ENCODE measurements at places on chromosomes 16 and 17. TPM values are rescaled to one million over a fixed set of nuclear protein-coding genes. Genes with fewer than 3 reads are reported as not detected.

- H3K4me1 ChIP-seq, result no peaks in the 10 kb centered on the region
- no peak overlapping the region for H3K4me3 ChIP-seq
Observed at GRCh38 chr16:3174618-3175148, 13.3 kb upstream of the OR1F1 start.

Gene HNF1B
- not detected for total RNA-seq

- DNase-seq, result no peak
- H3K27me3 ChIP-seq, result no peaks in the 10 kb centered on the region
- no peaks in the 10 kb centered on the region for H3K36me3 ChIP-seq
- no peak overlapping the region for H3K27ac ChIP-seq
- no peak overlapping the region for H3K4me3 ChIP-seq
Observed at GRCh38 chr16:53865494-53865863, 161.5 kb downstream of the FTO start.

GRCh38 chr16:72847187-72848027, 200.5 kb downstream of the ZFHX3 start:
- no peak for DNase-seq
- no peaks in the 10 kb centered on the region for H3K36me3 ChIP-seq
- H3K27ac ChIP-seq, result peak overlapping the region; percentile 90

GRCh38 chr16:50458667-50459495, 89.3 kb upstream of the NKD1 start:
- no peaks in the 10 kb centered on the region for H3K4me1 ChIP-seq
- H3K36me3 ChIP-seq, result no peaks in the 10 kb centered on the region
- peaks cover 3% of the 10 kb centered on the region for H3K27me3 ChIP-seq
- DNase-seq, result no peak
- H3K27ac ChIP-seq, result no peak overlapping the region

GRCh38 chr16:56332464-56333079, 92.8 kb downstream of the AMFR start:
- peak; percentile 90 for DNase-seq
- H3K4me1 ChIP-seq, result no peaks in the 10 kb centered on the region
- no peaks in the 10 kb centered on the region for H3K27me3 ChIP-seq
- H3K4me3 ChIP-seq, result no peak overlapping the region
- H3K27ac ChIP-seq, result no peak overlapping the region
- H3K36me3 ChIP-seq, result no peaks in the 10 kb centered on the region

GRCh38 chr16:13945744-13946485, 26.0 kb downstream of the ERCC4 start:
- no peaks in the 10 kb centered on the region for H3K4me1 ChIP-seq
- H3K4me3 ChIP-seq, result no peak overlapping the region
- H3K27me3 ChIP-seq, result no peaks in the 10 kb centered on the region
- H3K27ac ChIP-seq, result no peak overlapping the region

Gene SLX1B
- 17.3 TPM for total RNA-seq

Gene ALOX12B
- total RNA-seq, result not detected

Gene KCNG4
- total RNA-seq, result 0.95 TPM

Gene NUTF2
- 66.2 TPM for total RNA-seq

DNA sequence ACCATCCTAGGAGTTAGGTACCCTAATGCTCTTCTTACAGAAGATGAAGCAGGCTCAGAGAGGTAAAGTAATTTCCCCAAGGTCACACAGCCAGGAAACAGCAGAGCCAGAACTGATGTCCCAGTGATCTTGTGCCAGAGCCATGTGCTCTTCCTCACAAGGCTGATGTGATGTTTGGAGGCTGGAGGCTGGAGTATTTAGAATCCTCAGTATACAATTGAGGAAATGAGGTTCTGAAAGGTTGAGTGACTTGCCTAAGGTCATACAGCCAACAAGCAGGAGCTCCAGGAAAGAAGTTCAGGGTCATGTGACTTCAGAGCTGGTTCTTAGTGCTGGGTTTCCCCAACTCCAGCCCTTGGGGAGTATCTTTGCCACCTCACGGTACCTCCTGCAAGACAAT, 18.5 kb downstream of the ITPRIPL2 start:
- H3K36me3 ChIP-seq, result no peaks in the 10 kb centered on the region
- peaks cover 8% of the 10 kb centered on the region for H3K4me1 ChIP-seq

GRCh38 chr16:80509872-80510271, 30.9 kb upstream of the DYNLRB2 start:
- no peaks in the 10 kb centered on the region for H3K36me3 ChIP-seq
- H3K27ac ChIP-seq, result no peak overlapping the region
- no peak for DNase-seq
- no peak overlapping the region for H3K4me3 ChIP-seq
- no peaks in the 10 kb centered on the region for H3K27me3 ChIP-seq
- no peaks in the 10 kb centered on the region for H3K4me1 ChIP-seq

Gene KRTAP9-8
- not detected for total RNA-seq

Gene NACA2
- total RNA-seq, result 0.28 TPM

DNA sequence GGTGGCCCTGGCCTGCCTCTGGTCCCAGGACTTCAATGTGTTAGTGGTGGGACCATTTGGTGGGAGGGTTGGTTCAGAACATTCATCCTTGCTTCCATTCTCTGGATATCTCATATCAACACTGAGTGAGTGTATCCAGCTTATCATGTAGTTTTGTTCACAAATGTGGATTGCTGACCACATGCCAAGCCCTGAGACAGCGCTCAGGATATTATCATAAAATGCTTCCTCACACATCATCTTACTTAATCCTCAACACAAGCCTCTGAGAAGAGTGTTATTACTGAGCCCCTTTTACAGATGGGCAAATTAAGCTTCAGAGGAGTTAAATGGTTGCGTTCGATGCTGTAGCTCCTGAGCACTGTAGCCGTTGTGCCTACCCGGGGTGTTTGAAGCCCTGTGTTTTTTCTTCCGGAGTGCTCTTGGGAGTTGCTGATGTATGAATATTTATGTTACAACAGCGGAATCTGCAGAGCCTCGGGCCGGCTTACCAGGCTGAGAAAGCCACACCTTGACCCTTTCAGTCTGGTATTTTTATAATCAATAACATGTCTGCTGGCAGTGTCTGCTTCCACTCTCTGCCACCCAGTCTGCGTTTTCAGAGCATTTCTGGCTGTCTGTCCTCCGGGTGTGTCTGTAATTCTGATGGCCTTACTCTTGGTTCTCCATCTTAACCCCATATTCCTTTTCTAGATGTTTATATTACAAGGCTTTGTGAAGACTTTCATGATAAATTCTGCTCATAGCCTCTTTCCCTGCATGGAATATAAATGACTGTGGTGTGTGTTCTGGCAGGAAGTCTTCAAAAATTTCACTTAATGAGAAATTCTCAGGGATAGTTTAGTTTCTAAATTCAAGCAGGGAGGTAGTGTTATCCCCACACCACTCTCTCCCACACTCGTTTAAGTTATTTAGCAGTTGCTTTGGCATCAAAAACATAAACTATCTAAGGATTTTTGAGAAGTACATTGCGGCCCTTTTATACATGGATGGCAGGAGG, 2.9 kb downstream of the GLP2R start:
- H3K36me3 ChIP-seq, result no peaks in the 10 kb centered on the region
- no peak overlapping the region for H3K4me3 ChIP-seq
- no peaks in the 10 kb centered on the region for H3K4me1 ChIP-seq
- no peaks in the 10 kb centered on the region for H3K27me3 ChIP-seq

Gene CEMP1
- total RNA-seq, result not detected

Gene SPATA32
- total RNA-seq, result not detected

Gene MGRN1
- total RNA-seq, result 78.4 TPM

DNA sequence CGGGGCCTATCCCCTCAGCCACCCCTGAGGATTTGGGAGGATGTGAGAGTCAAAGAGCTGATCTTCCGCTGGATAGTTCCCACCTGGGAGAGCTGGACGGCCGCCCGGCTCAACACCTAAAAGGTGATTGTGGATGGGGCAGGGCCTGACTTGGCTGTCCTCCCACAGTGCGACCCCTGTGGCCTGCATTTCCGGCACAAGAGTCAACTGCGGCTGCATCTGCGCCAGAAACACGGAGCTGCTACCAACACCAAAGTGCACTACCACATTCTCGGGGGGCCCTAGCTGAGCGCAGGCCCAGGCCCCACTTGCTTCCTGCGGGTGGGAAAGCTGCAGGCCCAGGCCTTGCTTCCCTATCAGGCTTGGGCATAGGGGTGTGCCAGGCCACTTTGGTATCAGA, 4.5 kb downstream of the BCL6B start:
- H3K36me3 ChIP-seq, result no peaks in the 10 kb centered on the region
- DNase-seq, result no peak
- no peak overlapping the region for H3K4me3 ChIP-seq
- no peak overlapping the region for H3K27ac ChIP-seq

Gene USH1G
- 1.0 TPM for total RNA-seq

Measured in adrenal gland (tissue), 19 donors.